ENCODE measurements at places on chromosomes 1 and 21.

- DNase-seq, result no peak
Observed at GRCh38 chr1:74703386-74704182, 29.3 kb downstream of the CRYZ start.

- no peak for DNase-seq
Observed at GRCh38 chr21:34782506-34783360, 113.9 kb downstream of the CLIC6 start.

DNA sequence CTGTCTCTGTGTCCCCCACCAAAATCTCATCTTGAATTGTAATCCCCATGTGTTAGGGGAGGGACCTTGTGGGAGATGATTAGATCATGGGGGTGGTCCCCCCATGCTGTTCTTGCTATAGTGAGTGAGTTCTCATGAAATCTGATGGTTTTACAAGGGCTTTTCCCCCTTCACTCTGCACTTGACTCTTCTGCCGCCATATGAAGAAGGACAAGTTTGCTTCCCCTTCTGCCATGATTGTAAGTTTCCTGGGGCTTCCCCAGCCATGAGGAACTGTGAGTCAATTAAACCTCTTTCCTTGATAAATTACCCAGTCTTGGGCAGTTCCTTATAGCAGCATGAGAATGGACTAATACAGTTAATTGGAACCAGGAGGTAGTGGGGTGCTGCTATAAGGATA, 137.1 kb upstream of the RAB4A start:
- DNase-seq, result no peak

DNA sequence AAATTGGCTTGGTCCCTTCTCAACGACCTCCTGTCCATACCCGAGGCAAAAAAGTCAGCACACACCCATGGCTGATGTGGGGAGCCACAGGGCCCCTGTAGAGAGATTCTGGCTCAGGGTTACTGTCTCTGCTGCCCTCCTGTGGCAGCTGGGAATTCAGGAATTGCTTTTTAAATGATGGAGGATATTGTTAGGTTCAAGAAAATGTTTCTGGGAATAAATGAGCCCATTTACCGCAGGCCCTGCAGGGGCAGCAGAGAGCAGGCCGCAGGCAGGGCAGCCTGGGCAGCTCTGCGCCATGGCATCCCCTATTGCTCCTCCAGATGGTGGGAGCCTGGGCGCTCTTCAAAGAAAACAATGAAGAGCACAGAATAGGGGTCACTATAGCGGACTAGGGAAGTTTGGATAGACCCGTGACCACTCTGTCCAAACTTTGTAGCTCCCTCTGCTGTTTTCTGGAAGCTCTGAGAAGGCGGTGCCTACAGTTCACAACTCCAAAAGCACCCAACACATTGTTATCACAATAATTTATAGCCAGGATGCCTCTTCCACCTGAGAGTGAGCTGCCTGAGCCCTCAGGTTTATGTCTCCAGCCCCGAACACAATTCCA, 201.1 kb downstream of the BACH1 start:
- peak; percentile 46 for DNase-seq

GRCh38 chr1:202305168-202305567, 36.6 kb downstream of the UBE2T start:
- no peak for DNase-seq

DNA sequence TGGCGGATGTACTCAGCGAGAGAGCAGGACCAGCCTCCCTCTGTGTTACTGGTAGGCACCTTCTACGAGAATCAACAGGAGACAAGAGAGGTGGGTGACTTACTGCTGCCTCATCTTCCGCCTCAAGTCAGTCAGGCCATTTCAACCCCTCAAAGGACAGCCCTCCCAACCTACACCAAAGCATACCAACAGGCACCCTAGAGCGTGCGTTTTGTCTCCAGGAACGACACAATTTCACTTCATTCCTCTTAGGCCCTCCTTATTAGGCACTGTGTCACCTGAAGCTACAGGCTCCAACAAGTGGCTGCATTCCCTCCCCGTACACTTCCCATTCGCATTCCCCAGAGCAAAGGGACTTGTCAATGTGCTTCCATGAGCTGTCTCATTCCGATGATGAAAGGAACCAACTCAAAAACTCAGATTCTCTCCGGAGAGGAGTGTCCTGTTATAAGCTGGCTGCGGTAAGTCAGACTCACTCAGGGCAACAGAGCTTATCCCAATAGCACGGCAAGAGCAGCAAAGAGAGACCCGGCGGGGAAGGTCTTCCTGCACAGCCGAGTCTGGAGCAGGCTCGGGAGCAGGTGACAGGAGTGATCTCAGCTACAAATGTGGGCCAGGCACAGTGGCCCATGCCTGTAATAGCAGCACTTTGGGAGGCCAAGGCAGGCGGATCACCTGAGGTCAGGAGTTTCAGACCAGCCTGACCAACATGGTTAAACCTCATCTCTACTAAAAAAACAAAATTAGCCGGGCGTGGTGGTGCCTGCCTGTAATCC, 120.6 kb upstream of the IFFO2 start:
- DNase-seq, result no peak

DNA sequence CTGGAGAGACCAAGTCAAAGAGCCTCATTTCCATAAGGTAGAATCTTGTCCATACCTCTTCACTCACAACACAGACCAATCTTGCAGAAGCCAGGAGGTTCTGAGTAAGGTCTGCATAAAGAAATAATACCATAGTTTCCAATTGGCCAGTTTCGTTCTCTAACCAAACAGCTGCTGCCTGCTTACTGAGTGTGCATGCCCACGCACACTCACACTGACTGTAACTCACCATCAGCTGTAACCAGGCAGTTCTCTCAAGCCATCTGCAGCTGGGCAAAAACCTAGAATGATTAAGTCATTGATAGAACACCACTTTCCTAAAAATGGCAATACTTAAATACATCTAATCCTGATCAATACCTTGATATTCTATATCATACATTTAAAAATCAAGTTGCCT, 106.6 kb upstream of the VAV3 start:
- DNase-seq, result no peak

GRCh38 chr1:241770115-241770514, 77.9 kb upstream of the EXO1 start:
- no peak for DNase-seq

- DNase-seq, result no peak
Observed at GRCh38 chr1:160117300-160117699, 1.7 kb downstream of the ATP1A2 start.

GRCh38 chr1:213017447-213018273, 2.0 kb upstream of the ANGEL2 start:
- DNase-seq, result no peak

DNA sequence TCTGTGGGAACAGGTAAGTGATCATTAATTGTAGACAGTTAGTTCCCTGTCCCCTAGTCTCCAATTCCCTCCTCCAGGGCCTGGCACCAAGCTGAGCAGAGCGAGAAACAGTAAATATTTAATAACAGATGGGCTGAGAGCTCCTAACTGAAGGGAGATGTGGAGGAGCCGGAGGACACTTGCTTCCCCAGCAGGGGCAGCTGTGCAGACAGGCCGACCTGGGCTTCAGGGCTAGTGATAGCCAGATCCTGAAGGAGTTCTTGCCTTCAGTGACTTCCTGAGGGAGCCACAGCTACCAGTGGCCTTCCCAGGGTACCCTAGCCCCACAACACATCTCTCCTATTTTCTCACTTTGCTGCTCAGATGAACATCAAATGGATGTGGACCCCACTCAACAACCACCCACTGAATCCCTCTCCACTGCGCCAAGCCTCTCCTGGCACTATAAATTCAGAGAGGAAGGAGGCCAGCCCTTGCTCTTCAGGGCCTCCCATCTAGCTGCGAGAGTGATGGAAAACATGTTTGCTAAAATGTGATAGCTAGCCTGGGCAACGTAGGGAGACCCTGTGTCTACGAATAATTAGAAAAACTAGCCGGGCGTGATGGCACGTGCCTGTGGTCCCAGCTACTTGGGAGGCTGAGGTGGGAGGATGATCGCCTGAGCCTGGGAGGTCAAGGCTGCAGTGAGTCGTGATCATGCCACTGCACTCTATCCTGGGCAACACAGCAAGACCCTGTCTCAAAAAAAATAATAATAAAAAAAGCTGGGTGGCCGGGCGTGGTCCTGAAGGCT, 26.9 kb upstream of the SYNC start:
- DNase-seq, result no peak

GRCh38 chr1:155940482-155940992, 901 bp upstream of the RXFP4 start:
- peak; percentile 39 for DNase-seq

DNA sequence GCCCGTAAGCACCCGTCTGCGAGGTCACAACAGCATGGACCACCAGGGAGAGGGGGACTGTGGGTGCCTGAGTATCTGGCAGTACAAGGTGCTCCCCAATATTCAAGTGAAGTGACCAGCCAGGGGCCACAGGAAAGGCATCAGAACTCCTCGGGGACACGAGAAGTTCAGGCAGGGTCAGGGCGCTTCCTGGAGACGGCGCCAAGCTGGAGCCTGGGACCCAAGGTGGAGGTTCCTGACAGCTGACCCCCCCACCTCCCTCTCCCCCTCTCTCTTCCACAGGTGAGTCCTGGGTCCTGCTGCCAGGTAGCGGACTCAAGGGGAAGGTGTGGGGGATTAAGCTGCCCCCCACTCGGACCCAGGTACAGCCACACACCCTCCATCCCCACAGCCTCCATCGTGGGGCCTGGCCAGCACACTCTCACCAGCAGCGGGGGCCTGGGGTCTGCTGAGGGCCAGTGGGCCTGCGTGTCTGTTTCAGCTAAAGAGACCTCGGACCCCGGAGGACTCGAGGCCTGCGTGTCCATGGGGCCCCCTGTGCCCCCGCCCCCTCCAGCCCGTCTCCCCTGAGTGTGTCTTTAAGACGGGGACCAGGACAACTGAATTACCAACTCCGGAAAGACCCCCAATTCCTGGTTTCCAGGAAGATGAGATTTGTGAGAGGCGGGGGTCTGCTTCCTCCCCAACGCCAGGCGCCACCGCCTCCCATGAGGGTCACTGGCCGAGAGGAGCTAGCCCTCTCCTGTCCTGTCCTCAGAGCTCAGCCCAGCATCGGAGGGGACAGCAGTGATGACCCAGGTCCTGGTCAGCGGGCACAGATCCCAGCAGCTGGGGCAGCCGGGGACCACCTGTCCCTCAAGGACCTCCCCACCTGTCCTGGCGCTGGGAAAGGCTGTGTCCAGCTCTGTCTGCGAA, 6.2 kb downstream of the TNFRSF18 start:
- DNase-seq, result no peak

DNA sequence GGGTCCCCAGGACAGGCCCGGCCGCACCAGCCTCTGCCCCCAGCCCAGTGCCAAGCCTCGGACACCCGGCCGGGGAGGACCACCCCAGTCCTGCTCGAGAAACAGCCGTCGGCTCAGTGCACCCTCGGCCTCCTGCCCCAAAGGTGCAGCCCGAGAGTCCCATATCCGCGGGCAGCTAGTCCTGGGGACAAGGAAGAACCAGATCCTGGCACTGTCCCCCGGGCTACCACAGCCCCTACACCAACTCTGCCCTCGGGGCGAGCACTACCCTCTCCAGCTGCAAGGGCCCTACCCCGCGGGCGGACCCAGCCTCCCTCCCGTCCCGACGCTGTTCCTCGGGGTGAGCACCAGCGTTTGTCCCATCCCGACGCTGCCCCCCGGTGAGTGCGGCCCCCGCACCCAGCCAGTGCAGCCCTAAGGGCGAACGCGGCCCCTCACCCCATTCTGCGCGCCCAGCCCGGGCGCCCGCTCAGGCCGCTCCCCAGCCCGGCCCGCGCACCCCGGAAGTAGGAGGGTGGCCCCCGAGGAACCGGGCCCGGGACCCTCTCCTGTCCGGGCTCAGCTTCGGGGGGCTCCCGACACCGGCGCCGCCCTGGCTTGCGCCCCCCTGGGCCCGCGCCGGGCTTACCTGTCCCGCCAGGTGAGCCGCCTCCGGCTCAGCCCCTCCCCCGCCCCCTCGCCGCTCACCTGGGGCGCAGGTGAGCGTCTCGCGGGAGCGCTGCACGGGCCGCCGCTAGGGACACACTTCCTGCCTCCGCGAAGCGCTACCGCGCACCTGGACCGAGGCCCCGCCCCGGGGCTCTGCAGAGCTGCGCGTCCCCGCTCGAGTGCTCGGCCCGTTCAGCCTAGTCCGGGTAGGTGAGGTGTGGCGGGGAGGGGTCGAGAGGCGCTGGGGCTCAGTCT, at the start of gene KDF1:
KDF1 (minus strand) TSS at position 747 of the 903 bp plus-strand sequence. CDS start 8,088 bp downstream, outside the sequence.
- DNase-seq, result peak; percentile 87

GRCh38 chr1:1918901-1919303, at the start of gene TMEM52:
TMEM52 (minus strand) TSS chr1:1919279; CDS start chr1:1919265, 14 bp downstream.
- no peak for DNase-seq

Measured in RWPE1 (cell line).